ENCODE measurements at places on chromosomes 1 and 21.

GRCh38 chr1:47915677-47916353 lies 81.4 kb downstream of the TRABD2B start:
- no peak for DNase-seq

- no peak for DNase-seq
These were observed 123.1 kb downstream of the AKT3 start for GRCh38 chr1:243726806-243727502.

DNA sequence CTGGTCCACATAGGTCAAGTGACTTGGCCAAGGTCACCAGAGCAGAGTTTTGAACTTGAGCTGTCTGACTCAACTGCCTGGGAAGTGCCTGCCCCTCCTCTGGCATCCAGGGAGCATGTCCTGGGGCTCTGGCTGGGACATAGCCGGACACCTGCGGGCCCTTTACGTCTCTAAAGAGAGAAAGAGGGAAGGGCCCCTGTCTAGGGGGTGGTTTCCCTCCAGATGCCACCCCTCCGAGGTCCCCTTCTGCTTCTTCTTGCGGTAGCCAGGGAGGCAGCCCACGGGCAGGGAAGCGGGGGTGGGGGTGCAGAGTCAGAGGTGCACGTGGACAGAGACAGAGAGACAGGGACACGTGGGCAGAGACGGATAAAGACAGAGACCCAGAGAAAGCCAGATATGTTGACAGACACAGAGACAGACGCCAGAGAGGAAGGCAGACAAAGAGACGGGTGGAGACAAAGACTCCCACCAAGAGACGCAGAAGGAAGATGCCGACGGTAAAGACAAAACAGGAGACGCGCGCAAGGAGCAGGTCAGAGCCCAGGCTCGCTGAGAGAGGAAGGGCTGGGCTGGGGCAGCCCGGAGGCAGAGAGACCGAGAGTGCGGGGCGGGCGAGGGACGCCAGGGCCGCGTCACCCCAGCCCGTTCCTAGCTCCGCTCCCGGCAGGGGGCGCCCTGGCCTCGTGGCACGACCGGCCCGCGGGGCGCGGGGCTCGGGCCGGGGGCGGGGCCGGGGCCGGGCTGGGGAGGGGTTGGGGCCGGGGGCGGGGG lies 458 bp upstream of the ALPL start:
- peak; percentile 51 for DNase-seq

- DNase-seq = no peak
These were observed 280.1 kb upstream of the C1orf174 start for GRCh38 chr1:4179914-4180735.

DNA sequence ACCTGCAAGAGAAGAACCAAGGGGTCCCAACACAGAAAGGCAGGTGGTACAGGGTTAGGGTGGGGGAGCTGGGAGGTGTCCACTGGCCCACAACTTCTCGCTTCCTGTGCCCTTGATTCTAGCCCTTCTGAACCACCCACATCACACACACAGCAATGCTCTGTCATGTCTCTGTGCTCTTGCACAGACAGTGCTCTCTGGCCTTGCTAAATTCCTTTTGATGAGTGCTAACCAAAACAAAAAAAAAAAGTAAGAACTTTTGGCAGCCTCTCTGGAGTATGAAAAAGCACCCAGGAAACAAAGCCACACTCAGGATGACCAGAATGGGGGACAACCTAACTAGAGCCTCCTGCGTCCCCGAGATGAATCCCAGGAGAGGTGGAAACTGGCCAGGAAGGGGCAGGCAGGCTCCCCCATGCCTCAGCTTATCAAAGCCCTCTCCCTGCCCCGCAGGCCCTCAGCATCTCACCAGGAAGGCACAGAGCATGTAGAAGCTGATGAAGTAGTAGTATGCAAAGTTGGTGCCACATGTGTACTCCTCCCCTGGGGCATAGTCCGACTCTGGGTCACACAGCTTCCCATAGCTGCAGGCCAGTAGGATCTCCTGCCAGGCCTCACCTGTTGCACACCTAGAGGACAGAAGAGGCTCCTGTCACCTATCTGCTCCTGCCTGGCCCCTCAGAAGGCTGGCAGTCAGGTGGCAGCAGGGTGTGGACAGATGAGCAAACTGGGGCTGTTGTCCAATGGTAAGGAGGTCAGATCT lies 27.2 kb upstream of the KIF21B start:
- DNase-seq = no peak

- DNase-seq = no peak
These were observed 12.9 kb downstream of the NRIP1 start for GRCh38 chr21:15051644-15052458.

GRCh38 chr21:40215941-40216340 lies 348.7 kb downstream of the PCP4 start:
- DNase-seq = no peak

- DNase-seq = peak; percentile 51
These were observed 2.2 kb upstream of the ARHGAP30 start for GRCh38 chr1:161071886-161072371.

DNA sequence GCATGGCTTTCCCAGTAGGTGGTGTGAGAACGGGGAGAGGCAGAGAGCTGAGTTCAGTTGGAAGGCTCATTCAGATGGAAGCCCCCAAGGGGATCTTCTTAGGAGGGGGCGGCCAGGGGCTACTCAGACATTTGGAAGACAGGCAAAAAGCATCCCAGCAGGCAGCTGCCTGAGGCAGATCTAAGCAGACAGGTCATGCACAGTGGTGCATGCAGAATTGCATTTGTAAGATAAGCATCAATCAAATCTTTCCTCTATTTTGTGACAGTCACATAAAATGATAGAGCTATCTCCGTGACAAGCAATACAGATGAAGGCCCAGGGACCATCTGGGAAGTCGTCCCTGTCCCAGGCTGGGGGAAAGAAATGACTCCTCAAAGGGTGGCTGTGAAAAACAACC lies 3.8 kb downstream of the RAB3B start:
- no peak for DNase-seq

- DNase-seq = no peak
These were observed 46.3 kb upstream of the ATP1B1 start for GRCh38 chr1:169060043-169060722.

- DNase-seq = no peak
These were observed 20.8 kb upstream of the IL10 start for GRCh38 chr1:206792939-206793607.

- DNase-seq = no peak
These were observed 35.5 kb upstream of the IPO9 start for GRCh38 chr1:201793306-201793925.

- DNase-seq = no peak
These were observed 50.7 kb downstream of the KLHDC7A start for GRCh38 chr1:18531503-18531845.

DNA sequence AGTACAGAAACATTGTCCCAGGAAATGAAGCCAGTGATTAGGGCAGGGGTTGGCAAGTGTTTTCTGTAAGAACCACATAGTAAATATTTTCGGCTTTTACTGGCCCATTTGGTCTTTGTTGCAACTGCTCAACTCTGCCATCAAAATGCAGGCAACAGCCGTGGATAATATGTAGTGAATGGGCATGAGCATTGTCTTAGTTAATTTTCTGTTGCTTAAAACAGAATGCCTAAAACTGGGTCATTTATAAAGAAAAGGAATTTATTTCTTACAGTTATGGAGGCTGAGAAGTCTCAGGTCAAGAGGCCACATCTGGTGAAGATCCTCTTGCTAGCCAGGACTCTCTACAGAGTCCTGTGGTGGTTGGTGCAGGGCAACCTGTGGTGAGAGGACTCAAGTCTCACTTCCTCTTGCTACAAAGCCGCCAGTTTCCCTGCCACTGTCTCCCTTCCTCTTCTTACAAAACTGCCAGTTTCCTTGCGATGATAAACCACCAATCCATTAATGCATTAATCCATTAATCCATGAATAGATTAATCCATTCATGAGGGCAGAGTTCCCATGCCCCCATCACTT lies 166.4 kb downstream of the PSMG1 start:
- DNase-seq = no peak

DNA sequence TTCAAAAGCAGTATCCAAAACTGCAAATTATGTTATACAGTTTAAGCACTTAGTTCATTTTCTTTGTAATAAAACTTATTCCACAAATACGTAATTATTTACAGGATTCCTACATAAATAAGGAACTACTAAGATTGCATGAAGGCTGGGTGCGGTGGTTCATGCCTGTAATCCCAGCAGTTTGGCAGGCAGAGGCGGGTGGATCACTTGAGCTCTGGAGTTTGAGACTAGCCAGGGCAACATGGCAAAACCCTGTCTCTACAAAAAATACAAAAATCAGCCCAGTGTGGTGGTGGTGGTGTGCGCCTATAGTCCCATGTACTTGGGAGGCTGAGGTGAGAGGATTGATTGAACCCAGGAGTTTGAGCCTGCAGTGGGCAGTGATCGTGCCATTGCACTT lies 69.3 kb downstream of the POU2F1 start:
- DNase-seq = no peak

DNA sequence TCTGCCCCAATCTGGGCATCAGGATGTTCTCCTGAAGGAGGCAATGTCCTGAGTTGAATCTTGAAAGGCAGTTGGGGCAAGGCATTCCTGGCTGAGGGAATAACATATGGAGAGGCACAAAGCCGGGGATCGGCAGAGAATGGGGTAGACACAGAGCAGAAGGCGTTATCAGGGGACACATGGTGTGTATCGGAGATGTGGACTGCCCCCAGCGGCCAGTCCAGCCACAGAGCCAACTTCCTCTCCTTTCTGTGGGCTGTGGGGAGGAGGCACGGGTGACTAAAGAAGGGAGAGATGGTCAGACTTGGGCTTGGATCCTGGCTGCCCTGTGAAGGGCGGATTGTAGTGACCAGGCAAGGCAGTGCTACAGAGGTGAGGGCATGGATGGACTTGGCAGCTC lies 32.1 kb downstream of the FOXD2 start:
- no peak for DNase-seq

GRCh38 chr1:51249445-51249844 lies 13.4 kb downstream of the RNF11 start:
- no peak for DNase-seq

GRCh38 chr1:207752456-207752998 lies 673 bp downstream of the CD46 start:
- no peak for DNase-seq

- DNase-seq = no peak
These were observed 476.6 kb downstream of the SETD4 start for GRCh38 chr21:35583566-35584216.

- no peak for DNase-seq
These were observed 480.4 kb downstream of the PLPP3 start for GRCh38 chr1:56098946-56099345.

DNA sequence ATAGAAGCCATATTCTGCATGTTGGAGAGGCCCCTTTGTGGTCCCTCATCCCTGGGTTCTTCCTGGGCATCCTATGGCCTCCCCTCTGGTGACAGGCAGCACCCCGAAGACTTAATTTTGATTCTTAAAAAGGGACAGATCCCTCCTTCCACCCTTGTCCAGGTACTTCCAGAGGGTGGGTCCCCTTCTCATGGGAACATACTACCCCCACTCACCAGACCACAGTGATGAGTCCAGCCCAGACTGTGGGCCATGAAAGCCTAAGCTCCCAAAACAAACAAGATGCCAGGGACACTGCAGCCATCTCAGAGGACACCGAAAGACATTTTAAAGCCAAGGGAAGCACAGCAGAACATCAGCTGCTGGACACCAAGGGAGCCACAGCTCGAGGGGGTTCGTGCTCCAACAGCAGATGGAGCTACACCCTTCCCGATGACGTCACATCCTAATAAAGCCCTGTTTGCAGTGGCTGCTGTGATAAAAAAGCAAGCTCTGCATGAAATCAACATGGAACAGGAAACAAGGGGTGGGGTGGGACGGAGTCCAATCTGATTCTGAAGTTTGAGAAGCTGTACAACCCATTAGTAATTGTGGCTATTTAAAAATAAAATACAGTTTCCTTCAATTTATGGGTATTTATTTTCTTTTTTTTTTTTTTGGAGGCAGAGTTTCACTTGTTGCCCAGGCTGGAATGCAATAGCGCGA lies 32.4 kb downstream of the GNB1 start:
- DNase-seq = peak; percentile 10

All from activated gamma-delta T cell treated with Interleukin-2 at 50 U/mL for 16 hours (primary cell).